ENCODE measurements at places on chromosomes 7 and 10. TPM values are rescaled to one million over a fixed set of nuclear protein-coding genes. Genes with fewer than 3 reads are reported as not detected.

CNTNAP2 gene
- total RNA-seq = not detected

ASB10 gene
- total RNA-seq = not detected

CCT6A gene
- 178 TPM for total RNA-seq

GIMAP8 gene
- total RNA-seq = under 0.01 TPM

NHLRC2 gene
- total RNA-seq = 6.9 TPM

AQP1 gene
- 1.4 TPM for total RNA-seq

CALCR gene
- not detected for total RNA-seq

ARMC10 gene
- total RNA-seq = 35.1 TPM

CPN1 gene
- not detected for total RNA-seq

All from bronchial smooth muscle cell (primary cell).